ENCODE measurements at places on chromosomes 12 and 14. TPM values are rescaled to one million over a fixed set of nuclear protein-coding genes. Genes with fewer than 3 reads are reported as not detected.

MAP3K9 gene
- total RNA-seq, result 10.5 TPM

IRAK3 gene
- total RNA-seq, result 1.8 TPM

TSPAN11 gene
- total RNA-seq, result not detected

NR2C1 gene
- 17.0 TPM for total RNA-seq

DNA sequence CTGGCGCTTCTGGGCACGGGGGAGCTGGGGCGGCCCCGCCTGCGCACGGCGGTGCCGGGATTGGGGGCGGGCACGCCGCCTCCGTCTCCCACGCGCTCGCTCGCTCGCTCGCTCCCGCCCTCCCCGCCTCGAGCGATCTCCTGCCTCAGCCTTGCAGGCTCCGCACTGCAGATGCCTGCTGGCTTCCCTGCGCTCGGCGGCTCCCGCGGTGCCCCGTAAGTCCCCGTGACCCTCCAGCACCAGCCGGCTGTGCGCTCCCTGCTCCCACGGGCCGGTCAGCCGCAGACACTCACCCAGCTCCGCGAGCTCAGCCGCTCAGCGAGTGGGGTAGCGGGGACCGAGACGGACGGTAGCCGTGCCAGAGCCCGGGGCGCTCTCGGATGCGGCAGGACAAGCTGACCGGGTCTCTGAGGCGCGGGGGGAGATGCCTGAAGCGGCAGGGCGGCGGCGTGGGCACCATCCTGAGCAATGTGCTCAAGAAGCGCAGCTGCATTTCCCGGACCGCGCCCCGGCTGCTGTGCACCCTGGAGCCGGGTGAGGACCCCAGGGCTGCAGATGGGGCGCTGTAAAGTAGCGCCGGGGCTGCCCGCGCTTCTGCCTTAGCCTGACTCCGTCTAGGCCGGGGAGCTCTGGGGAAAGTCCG lies at the start of gene TBC1D30:
TSS of gene TBC1D30 (plus strand) at position 148 of the 643 bp plus-strand sequence. CDS start at position 381, 233 bp downstream.
- peak; percentile 39 for ATAC-seq

- ATAC-seq, result no peak
Observed at GRCh38 chr12:116094475-116094874, 183.0 kb downstream of the MED13L start.

DNA sequence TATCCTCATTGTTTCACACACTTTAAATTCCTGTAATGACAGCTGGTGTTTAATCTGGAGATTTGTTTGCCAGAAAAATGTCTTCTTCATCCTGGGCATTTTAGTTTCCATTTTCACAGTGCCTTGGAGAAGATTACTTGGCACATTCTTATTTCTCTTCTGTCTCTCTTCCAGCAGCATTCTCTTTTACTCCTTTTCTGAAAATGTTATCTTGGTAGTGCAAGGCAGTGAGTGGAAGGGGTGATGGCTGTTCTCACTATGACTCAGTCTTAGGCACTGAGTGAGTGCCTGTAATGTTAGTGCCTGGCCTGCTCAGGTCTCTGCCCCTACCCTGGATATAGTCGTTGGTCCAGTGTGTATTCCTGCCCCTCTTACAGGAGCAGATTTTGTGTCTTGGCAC lies 13.1 kb downstream of the CLECL1 start:
- ATAC-seq, result peak; percentile 96

DNA sequence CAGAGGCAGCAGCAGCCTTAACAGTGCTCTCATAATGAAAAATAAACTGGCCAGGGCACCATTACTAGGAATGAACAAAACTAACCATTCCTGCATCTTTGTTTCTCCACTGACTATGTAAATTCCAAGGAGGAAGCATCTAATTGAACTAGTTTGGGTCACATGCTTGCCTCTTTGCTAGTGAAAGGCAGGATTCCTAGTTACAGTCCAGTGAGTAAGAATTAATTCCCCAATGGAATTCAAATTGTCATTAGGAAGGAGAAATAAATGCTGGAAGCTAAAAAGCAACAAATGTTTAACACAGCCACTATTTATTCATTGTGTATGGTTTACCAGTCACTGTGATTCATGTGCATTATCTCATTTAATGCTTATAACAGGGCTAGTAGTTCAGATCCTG lies 316.0 kb downstream of the CCDC91 start:
- ATAC-seq, result no peak

DNA sequence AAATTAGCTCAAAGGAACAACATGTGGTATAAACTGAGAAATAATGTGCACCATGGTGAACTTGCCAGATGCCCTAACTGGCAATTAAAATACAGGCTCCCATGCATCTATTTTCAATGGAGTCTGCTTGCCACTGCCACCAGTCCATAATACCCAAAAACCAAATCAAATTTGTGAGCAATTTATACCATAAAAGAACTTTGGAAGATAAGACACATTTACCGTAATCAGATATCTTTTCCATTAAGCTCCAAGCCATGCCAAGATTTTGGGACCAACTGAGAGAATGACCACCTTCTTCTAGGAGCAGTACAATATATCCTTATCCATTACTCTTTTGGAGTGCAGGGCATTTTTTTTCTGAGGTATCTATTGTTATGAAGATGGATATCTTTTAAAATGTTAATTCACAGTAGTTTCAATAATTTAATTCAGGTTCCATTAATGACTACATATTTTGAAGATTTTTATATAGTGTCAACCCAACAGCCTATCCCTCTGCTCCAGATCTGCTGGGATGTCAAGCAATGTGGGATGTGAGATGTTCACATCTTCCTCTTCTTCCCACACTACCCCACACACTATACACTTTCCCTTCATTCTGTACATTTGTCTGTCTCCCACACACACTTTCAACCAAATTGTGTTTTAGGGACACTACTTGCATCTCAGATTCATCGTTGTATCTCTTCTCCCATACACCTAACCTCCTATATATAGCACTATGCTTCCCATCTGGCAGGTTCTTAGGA lies 53.3 kb downstream of the KIF21A start:
- no peak for ATAC-seq

- ATAC-seq, result no peak
Observed at GRCh38 chr14:94868772-94869072, 98.8 kb upstream of the GSC start.

- ATAC-seq, result no peak
Observed at GRCh38 chr12:6604259-6605029, 2.7 kb downstream of the CHD4 start.

GRCh38 chr12:32322354-32322753 lies 77.0 kb upstream of the FGD4 start:
- no peak for ATAC-seq

- no peak for ATAC-seq
Observed at GRCh38 chr14:96519970-96520369, 17.8 kb downstream of the PAPOLA start.

GRCh38 chr12:120539303-120539702 lies 5.1 kb downstream of the RNF10 start:
- peak; percentile 66 for ATAC-seq

- ATAC-seq, result no peak
Observed at GRCh38 chr12:77571127-77571526, 259.6 kb upstream of the NAV3 start.

- peak; percentile 86 for ATAC-seq
Observed at GRCh38 chr12:47270782-47271664, 191.3 kb upstream of the AMIGO2 start.

DNA sequence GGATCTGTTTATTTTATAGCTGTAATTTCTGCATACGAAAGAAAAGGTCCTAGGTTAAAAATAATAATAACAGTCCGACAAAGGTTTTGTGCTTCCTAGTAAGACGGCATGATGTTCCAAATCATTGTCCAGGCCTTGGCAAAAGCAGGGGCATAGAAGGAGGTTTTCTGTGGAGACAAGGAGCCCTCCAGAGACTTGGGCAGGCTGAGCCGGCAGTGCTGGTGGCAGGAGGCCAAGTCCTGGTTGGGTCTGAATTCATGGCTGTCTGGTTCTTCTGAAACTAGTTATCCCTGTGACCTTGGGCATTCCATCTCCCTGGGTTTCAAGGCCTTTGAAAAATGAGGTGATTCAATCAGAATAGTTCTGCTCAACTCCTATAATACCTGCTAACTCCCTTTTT lies 44.0 kb downstream of the KCNK13 start:
- no peak for ATAC-seq

- no peak for ATAC-seq
Observed at GRCh38 chr12:110638796-110639195, 24.9 kb downstream of the TCTN1 start.

GRCh38 chr12:112283546-112283945 lies 98.7 kb downstream of the HECTD4 start:
- ATAC-seq, result no peak

GRCh38 chr12:79690638-79691510 lies at the start of gene PAWR:
PAWR (minus strand) TSS chr12:79690964; CDS start chr12:79690244, 720 bp downstream.
- peak; percentile 53 for ATAC-seq

- no peak for ATAC-seq
Observed at GRCh38 chr14:98203421-98203820, 1068.6 kb downstream of the BCL11B start.

GRCh38 chr14:103260629-103261124 lies 73.4 kb upstream of the EIF5 start:
- peak; percentile 48 for ATAC-seq

- ATAC-seq, result no peak
Observed at GRCh38 chr12:27946421-27946820, 26.1 kb downstream of the PTHLH start.

DNA sequence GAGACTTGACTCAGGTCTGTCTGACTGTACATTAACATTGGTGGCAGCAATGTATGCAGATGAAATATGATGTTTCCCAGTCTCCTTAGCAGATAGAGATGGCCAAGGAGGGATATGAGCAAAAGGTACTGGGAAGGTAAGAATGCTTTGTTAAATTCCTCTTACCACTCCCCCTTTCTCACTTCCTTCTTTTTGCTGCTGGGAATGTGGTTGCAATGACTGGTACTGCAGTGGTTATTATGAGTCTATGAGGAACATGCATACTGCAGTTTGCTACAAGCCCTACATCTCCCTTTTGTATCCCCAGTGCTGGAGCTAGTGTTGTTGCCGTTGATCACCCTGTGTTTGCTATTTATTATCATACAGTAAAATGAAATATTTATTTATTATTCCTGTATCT lies 35.9 kb downstream of the ALDH1L2 start:
- ATAC-seq, result no peak

- ATAC-seq, result no peak
Observed at GRCh38 chr14:96016501-96017160, 22.5 kb upstream of the C14orf132 start.

DNA sequence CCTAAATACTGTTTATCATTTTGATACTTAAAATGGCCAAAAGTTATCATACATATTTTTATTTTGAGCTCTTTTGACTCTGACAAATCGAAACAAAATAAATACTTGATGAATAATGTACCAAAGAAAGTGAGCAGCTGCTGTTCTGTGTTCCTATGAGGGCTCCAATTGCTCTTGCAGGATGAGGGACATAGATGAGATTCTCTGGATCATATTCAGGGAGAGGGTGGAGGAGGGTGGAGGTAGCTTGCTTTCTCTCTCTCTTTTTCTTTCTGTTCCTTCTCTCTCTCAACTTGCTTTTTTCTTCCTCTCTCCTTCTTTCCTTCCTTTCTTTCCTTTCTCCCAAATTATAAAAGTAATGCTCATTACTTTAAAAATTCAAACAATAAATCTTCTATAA lies 8.9 kb upstream of the MYH7 start:
- no peak for ATAC-seq

DNA sequence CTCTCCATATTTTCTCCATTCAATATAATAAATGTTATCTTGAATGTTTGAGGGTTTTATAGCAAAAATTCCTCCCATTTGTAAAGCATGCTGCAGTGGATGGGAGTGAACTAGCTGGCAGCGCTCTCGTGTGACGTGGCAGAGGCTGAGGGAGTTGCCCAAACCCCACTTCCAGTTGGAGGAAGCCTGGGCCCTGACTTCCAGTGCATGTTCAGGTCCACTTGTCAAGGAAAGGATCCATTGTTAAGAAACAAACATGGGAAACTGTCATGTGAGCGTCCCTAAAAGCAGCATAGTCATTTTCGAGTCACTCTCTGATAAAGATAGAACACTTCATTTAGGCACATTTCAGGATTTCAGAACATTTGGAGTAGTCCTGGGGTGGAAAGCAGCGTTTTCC lies 116.6 kb downstream of the SLC25A47 start:
- ATAC-seq, result no peak

DNA sequence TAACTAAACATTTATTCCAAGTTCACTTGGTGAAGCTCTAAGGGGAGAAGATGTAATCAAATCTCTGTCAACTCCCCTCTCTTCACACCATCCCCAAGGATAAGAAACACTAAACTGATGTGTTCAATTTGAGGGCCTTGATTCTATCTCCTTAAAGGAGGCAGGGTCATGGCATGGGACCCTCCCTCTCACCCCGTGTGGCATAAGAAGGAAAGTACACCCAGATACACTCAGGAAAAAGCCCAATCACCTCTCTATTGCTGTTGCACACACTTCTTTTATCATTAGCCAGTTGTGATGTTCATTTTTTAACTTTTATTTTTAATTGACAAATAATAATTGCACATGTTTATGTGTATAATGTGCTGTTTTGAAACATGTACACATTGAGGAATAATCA lies 35.1 kb downstream of the WASHC3 start:
- ATAC-seq, result no peak

DNA sequence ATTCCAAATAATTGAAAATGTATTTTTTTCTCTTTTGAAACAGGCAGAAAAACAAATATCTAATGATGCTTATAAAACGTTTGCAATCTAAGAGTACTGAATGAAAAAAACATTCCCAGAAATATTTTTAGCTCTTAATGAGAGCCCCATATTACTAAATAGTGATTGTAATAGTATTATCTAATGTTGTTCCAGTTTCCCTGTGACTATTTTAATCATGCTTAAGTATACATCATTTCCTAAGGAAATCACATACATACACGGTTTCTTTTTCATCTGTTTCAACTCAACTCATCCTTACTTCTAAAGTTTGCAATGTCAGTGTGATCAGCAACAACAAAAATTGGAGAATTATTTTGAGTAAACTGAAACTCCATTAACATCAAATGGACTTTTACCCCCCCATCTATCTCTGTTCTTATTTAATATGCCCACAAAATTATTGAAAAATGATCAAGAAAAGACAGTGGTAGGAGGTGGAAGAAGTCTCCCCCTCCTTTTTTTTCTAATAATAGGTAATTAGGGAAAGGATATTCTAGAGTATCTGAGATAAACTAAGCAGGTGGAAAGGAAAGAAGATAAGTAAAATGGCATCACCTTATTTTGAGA lies 530.1 kb upstream of the ATP2B1 start:
- no peak for ATAC-seq

DNA sequence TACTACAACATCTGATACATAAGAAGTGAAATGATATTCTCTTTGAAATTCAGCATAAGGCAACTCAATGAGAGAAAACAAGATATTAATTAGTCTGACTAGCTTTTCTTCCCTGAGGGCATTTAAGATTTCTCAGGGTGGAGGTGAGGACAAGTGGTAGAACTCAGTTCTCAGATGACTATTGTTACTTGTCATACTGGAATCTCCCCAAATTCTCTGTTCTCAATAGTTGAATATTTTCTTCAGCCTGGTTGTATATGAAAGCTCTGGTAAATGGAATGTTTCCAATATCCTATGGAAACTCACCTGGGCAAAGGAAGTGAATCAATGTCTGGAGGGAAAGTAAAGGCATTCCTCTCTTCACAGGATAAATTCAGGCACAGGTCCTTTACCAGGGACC lies 18.2 kb upstream of the ITGA5 start:
- peak; percentile 65 for ATAC-seq

- ATAC-seq, result no peak
Observed at GRCh38 chr12:19402211-19402610, 37.1 kb upstream of the AEBP2 start.

- ATAC-seq, result peak; percentile 79
Observed at GRCh38 chr12:121812320-121812871, 8.6 kb downstream of the SETD1B start.

Measured in activated T-helper 17 cell treated with anti-CD3 and anti-CD28 coated beads, Interleukin-2, amount 50 U/mL, for 72 hours (primary cell).